Activated T-cell treated with anti-CD3 and anti-CD28 coated beads, Interleukin-2, amount 50 U/mL, for 48 hours (primary cell): ENCODE measurements at places on chromosomes 7 and 10.

GRCh38 chr7:20005081-20005480 lies 212.1 kb downstream of the MACC1 start:
- DNase-seq = no peak

GRCh38 chr10:87860816-87861403 lies 2.4 kb downstream of the KLLN start:
- no peak for DNase-seq

DNA sequence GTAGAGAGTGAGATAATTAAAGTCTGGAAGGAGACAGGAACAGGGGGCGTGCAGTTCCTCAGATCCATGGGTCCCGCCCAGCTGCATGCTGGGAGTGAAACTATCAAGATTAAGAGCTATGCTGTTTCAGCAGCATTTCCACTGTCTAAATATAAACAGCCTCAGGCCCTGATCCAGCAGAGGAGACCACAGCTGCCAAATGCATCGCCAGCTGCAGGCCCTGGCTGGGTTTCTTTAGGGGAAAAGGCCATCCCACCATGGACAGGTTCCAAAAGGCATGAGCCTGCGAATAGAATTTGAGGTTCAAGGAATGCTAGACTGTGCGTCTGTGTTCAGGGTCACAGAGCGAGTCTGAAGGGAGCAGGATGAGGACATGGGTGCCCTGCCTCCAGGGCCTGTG lies 411.4 kb downstream of the PAXIP1 start:
- no peak for DNase-seq

DNA sequence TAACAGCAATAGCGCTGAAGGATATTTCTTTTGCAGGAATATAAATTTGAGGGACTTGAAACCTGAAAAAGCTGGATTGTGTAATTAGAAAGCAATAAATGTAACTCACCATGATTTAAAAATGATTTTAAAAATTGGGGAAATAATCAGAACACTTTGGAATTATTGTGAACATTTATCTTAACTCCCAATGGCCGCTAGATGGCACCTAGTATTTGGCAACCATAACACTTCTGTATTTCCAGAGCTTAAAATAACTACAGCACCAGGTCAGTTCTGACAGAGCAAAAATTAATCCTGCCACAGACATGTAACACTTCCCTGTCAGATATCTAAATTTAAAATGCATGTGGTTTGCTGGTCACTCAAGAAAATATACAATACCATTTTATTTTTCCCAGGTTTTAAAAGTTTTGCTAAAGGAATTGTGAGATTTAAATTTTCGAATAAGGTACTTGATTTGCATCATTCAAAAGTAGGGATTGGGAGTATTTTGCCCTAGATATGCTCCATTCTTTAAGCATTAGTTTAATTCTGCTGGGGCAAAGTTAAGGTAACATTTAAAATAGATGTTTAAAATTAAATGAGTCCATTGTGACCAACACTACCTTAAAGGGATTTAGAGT lies 144.5 kb downstream of the PPP1R3A start:
- DNase-seq = no peak

DNA sequence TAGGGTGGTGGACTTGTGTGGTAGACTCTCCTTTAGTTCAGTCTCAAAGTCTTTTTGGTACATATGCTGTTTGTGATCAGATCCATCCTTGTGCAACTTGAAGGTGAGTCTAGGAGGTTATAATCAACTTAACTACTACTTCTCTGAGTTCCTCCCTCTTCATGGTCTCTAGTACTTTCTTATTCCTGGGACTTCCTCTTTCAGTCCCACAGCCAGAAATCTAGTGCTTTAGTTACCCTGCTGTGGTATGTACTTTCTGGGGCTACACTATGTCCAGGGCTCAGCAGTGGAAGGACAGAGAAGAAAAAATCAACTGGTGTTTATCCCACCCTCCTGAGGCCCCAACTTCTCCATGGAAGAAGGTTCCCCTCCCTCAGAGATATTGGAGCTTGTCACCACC lies 19.4 kb upstream of the ATAD1 start:
- DNase-seq = no peak

GRCh38 chr10:117551330-117552155 lies 9.0 kb downstream of the EMX2 start:
- DNase-seq = peak; percentile 29

- no peak for DNase-seq
Observed at GRCh38 chr10:14024329-14025202, 306.2 kb downstream of the FRMD4A start.

GRCh38 chr10:11535346-11535959 lies 76.0 kb downstream of the USP6NL start:
- no peak for DNase-seq

GRCh38 chr10:49207936-49208487 lies 19.8 kb upstream of the TMEM273 start:
- no peak for DNase-seq
